Common myeloid progenitor, CD34-positive (primary cell): ENCODE measurements at places on chromosomes 11 and 22.
A peak's percentile ranks its signal among the peaks of the same experiment; 100 is the strongest.

- no peak for DNase-seq
These were observed 5.0 kb downstream of the ZP1 start for GRCh38 chr11:60872124-60872960.

DNA sequence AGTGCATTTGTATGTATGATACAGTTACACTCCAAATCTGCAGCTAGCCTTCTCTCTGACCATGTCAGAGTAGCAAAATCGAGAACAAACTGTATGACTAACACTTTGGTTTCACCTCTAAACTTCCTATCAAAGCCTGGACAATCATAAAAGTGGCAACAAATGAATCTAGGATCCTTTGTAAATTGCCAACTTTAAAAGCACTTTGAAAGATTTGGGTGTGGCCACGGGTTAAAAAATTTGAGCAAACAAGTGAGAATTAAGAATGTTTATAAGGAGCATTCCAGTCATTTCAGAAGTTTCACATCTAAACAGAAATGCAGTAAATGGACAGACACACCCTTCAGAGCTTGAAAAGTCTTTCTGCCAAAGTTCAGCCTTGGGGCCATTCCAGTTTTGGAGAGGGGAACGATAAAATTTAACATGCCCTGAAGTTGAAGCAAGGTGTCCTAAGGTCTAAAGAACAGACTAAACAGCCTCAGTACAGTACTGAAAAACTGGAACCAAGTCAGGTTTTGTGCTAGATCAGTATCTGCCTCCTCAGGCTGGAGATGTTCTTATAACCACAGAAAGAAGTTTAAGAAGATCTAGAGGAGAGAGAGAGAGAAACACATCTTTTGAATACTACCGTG is 181.9 kb upstream of the BDNF start:
- no peak for DNase-seq

DNA sequence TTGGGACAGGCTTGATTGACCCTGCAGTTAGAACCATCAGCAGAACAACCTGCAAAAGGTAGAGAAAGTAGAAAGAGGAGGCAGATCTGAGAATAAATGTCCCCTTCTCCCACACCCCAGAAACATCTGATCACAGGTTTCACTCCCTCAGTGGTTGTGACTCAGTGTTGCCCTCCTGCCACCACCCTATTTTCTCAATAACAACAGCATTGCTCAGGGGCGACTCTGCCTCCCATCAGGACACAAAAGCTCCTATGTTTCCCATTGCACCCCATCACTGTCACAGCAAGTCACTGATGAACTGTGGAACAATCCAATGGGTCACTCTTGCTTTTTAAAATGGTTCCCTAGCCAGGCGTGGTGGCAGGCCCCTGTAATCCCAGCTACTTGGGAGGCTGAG is 110.2 kb downstream of the RASSF10 start:
- no peak for DNase-seq

DNA sequence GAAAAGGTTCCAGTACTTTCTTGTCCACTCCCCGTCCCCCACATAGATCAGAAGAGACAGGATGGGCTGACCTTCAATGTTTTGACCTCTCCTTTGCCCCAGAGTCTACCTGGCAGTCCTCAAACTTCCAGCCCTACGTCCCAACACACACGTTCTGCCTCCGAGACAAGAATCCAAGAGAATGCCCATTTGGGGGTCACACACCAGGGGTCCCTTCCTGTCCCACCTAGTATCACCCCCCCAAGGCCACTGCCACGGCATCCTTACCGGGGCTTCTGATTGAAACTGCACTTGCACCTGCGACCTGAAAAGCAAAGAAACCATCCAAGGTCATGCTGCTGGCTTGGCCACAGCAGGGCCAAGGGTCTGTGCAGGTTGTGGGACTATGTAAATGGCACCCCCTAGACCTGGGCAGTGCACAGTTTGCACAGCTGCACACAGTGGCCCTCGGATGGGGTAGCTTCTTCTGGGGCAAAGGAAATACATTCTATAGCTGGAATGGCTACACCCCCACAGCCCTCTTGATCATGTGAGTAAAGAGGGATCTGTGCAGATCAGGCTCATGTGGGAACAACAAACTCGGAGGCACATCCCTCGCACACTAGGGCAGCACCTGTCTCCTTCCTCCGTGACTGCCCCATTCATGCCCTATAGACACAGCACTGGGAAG is 16.5 kb upstream of the FXYD2 start:
- no peak for DNase-seq

- no peak for DNase-seq
These were observed 336.2 kb downstream of the ETS1 start for GRCh38 chr11:128251140-128251539.

DNA sequence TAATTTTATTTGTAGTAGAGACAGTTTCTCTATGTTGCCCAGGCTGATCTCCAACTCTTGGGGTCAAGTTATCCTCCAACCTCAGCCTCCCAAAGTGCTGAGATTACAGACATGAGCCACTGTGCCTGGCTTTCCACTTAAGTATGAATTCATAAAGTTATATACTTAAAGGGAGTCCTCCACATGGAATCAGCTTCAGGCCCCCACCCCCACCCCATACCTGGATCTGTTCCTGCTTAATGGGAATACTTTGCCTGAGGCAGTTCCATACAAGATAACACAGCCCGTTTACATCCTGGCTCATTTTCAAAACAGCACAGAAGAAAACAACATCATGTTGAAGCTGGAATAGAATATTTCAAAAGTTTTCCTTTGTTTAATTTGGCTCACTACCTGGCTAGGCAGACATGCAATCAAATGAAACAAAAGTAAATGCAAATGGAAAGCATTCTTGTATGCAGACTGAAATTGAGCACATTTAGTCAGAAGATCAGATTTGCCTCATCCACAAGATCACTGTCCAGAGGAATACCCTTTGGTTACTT is 82.4 kb downstream of the FAT3 start:
- no peak for DNase-seq

- DNase-seq: no peak
These were observed 17.8 kb downstream of the BBOX1 start for GRCh38 chr11:27058456-27058855.

- DNase-seq: no peak
These were observed 44.4 kb downstream of the ADM start for GRCh38 chr11:10349281-10349665.

DNA sequence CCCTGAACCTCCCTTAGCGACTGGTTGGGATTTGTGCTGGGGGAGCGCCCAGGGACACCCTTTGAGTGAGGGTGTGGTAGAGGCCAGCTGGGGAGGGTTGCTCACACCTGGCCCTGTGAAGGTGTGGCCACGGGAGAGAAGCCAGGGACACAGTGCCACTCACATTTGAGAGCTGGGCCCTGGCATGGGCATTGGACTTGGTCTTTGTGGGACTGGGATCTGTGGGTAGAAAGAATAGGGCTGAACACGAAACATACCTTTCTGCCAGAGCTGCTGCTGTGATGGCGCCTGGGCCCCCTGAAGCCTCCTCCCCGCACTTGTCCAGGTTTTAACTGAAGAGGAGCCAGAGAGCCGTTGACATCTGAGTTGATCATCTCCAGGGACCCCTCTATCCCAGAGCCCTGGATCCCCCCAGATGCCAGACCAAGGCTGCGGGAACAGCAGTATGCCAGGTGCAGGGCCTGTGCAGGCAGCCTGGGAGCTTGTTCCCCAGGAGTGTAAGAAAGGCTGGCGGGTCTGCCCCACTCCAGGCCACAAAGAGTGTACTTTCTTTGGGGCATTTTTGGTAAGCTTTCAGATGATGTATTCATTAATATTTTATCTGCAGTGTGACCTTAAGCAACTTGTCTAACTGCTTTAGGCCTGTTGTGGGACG is 284.1 kb downstream of the TBC1D22A start:
- no peak for DNase-seq

- DNase-seq: peak; percentile 90
These were observed 119.8 kb downstream of the CSTPP1 start for GRCh38 chr11:47056261-47056915.

- no peak for DNase-seq
These were observed 54.5 kb upstream of the BMAL1 start for GRCh38 chr11:13223112-13223511.

GRCh38 chr11:56916162-56916561 is 72.6 kb upstream of the OR5AK2 start:
- DNase-seq: no peak

GRCh38 chr11:120756931-120757330 is 245.4 kb downstream of the GRIK4 start:
- no peak for DNase-seq

DNA sequence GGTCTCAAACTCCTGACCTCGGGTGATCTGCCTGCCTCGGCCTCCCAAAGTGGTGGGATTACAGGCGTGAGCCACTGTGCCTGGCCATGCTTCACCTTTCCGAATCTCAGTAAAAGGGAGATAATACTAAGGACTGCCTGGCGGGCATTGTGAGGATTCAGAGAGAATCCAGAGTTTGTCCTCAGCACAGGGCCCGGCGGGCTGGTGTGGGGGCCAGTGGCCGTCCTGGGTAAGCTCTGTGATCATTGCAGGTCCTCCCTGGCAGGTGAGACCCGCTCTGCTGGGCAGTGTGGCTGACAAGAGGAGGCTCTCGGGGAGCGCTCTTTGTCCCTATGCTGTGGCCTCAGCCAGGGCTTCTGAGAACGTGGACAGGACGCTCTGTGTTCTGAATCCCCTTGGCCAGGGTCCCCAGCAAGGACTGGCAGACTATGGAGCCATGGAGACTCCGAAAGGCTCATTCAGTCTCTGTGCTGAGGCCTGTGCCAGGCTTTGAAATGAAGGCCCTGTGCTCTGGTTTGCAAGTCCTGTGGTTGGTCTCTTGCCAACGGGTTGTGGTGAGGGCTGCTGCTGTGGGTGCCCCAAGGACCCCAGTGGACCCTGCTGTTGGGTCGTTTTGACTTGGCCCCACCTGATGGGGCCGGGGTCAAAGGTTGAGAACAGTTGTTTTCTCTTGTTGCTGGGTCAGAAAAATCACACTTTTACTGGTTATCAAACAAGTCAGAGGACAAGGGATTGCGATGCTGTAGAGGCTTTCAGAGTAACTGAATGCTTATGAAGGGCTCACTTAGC is 2.1 kb downstream of the TPCN2 start:
- DNase-seq: no peak

GRCh38 chr11:1854132-1854948 is 1.5 kb downstream of the LSP1 start:
- DNase-seq: no peak

DNA sequence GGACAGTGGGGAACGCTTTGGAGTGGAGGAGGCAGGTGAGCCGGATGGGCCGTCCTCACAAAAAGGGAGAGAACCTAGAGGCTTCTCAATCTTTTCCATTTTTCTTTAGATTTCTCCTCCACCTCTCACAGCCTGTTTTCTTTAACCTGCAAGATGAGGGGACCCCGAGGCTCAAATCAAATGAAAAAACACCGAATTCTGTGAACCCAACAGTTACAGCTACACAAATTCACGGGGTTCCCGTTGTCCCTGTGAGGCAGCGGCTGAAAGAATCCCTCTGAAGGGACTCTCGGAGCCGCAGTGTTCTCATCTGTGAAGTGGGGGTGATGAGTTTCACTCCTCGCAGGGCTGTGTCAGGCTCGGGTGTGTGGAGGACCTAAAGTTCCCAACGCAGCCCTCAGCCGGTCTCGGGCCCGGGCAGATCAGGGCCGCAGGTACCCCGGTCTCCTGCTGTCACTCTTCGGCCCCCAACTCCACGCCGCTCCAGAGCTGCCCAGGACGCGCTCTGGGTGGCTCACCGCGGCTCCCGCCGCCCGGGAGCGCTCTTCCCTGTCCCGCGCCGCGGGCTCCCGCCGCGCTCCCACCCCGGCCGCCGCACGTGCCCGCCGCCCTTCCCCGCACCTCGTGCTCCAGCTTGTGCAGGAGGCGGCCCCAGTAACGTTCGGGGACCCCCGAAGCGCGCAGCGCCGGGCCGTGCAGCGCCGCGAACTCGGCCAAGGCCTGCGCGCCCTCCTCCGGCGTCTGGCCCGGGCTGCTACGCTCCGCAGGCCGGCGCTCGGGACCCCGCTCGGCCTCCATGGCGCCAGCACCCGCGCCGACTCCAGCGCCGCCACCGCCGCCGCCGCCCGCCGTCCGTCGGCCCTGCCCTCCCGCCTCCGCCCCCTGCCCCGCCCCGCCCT is at the start of gene TTLL12:
TTLL12 (minus strand) TSS at position 863 of the 899 bp plus-strand sequence; CDS start at position 798, 65 bp downstream.
- DNase-seq: peak; percentile 78

- no peak for DNase-seq
These were observed 31.1 kb downstream of the SMCO4 start for GRCh38 chr11:93512073-93512475.

GRCh38 chr11:26575946-26576345 is 3.9 kb upstream of the MUC15 start:
- DNase-seq: no peak

- DNase-seq: no peak
These were observed 351.3 kb downstream of the LARGE1 start for GRCh38 chr22:33569018-33569417.

DNA sequence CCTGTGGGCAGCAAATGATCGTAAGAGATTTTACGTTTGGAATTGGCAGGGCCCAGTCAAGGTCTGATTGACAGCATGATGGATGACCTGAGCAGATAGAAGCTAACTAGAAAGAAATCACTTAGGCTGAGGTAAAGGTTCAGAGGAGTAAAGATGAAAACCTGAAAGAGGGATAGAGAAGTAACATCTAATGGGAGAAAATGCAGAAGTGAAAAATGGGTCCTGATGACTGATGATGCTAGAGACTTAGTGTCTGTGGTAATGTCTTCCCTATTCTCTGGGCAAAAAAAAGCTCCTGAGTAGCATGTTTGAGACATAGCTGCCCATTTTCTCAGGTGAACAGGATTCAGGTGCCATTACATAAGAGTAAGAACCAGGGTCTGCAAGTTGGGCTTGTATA is 628.8 kb upstream of the ANO5 start:
- no peak for DNase-seq

DNA sequence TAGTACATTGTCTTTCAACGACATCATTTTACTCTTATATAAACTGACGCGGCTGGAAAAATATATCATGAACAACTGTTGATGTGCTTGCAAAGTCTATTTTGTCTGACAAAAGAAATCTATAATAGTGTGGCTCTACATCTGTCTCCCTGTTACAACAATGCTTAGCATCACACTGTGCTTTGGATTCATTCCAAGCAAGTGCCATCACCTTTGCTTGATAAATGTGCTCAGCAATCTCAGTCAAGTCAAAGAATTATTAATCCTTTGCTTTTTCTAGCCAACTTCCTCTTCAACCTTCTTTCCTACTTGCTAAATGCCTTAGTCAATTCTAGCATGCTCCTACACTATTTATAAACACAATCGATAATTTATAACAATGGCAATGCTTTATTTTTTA is 140.5 kb downstream of the FCHSD2 start:
- DNase-seq: no peak

DNA sequence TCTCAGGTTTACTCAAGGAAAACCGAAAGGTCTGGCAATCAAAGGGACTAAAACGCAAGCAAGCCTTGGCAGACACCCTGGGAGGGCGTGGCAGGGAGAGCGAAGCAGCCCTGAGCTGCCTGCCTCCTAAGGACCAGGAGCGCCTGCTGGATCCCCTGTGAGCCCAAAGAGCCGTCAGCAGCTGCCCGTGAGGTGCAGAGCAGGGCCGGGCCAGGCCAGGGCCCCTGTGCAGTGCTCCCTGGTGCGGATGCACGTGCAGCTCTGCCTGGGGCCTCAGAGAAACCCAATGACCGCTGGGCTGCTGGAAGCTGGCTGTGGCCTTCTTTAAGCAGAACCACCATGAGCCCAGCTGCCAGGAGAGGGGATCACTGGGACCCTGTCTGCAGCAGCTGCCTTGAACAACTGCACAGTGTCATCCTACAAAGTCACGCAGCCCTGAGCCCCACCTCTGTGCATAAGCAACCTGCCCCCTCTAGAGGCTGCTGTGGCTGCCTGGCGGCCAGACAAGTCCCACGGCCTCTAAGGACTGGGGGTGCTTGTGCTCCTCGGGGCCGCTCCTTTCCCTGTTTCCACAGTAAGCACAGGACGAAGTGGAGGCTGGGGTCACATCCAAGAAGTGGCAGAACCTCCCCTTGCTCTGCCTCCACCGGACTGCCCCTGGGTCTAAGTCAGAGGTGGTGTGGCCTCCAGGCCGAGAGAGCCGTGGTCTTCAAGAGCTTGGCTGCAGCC is 29.1 kb upstream of the COMT start:
- DNase-seq: no peak
